ENCODE measurements at places on chromosomes 7 and 10.

DNA sequence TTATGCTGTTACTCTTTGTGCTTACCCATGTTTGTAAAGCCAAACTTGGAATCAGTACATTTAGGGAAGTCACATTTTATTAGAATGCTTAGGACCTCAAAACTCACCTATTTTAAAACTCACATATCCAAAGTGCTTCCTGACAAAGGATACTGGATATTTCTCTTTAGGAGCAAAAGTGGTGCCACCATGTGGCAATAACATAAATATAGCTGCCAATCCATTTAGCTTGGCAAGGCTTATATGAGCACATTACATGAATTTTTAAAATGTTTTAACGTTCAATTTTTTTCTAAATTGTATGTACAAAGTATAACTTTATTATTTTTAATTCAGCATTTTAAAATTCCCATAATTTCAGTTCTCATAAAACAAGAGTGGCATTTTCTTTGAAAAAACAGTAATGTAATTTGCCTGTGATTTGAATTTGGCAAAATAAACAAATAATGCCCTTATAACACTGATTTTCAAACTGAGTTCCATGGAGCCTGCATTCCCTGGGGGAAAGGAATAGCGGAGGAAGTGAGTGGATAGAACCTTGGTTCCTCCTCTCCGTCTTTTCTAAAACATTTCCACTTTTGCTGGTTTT lies 75.4 kb downstream of the HDAC9 start:
- DNase-seq, result no peak

- DNase-seq, result no peak
Observed at GRCh38 chr10:113441220-113441619, 111.6 kb upstream of the HABP2 start.

GRCh38 chr7:67484244-67484751 lies 487.7 kb downstream of the TYW1 start:
- DNase-seq, result no peak

- DNase-seq, result no peak
Observed at GRCh38 chr7:131364767-131365344, 37.2 kb downstream of the MKLN1 start.

- no peak for DNase-seq
Observed at GRCh38 chr10:43086321-43086942, 9.6 kb downstream of the RET start.

DNA sequence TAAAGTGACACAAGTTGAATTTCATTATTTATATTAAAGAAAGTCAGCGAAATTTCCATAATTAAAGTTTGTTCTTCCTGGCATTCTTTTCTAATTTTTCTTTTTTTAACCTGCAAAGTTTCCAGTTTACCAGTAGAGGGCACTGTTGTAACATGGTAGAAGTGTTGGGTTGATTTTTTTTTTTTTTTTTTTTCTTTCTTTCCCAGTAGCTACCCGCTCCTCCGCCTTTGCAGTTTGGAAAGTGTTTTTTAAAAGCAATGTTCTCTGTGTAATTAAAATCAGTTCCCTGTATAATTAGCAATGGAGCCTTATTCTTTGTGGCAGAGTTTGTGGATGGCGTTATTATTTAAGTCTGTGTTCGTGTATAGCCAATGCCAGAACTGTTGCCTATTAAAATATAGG lies 53.7 kb downstream of the TAF3 start:
- DNase-seq, result no peak

GRCh38 chr10:110392868-110393740 lies 88.4 kb upstream of the SMNDC1 start:
- no peak for DNase-seq

DNA sequence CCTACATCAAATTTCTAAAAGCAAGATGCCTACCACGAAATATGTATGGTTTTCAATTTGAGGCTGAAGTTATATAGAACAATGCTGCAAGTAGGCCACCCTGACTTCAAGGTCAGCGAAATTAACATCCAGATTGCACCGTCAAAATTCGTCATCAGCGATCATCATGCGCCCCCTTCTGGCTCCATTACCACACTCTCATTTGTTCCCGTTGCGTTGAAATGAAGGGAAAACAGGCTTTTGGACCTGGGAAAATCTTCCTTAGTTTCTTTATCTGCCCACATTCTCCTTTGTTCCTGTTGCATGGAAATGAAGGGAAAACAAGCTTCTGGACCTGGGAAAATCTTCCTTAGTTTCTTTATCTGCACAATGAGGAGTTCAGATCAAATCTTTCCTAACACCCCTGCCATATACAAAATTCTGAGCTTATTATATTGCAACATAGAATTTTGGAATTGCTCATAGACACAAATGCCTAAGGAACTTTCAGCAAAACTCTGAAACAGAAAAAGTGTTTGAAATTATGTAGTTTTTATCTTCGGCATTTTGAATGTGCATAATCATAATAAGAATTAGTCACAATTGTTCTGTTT lies 98.2 kb upstream of the PRKCQ start:
- peak; percentile 27 for DNase-seq

GRCh38 chr7:35754741-35755140 lies 46.1 kb upstream of the SEPTIN7 start:
- no peak for DNase-seq

DNA sequence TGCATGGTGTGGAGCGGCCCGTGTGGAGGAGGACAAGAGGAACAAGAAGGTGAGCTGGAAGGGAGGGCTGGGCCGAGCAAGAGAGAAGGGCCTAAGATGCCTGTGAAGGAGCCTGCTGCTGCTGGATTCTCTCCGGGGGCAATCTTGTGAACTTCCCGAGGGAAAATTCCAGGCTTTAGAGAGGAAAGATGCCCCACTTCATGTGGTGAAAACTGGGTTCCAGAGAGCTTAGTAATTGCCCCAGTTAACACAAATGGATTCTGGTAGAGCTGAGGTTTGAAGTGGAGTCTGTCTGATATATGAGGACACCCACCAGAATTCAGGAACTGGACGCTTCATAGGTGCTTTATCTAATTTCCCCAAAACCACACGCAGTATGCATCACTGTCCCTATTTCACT lies 114.1 kb upstream of the ZMIZ1 start:
- no peak for DNase-seq

- no peak for DNase-seq
Observed at GRCh38 chr7:20543500-20543899, 72.0 kb upstream of the ABCB5 start.

- no peak for DNase-seq
Observed at GRCh38 chr10:116029826-116030225, 243.2 kb downstream of the GFRA1 start.

- DNase-seq, result no peak
Observed at GRCh38 chr7:31373337-31374289, 33.1 kb upstream of the NEUROD6 start.

DNA sequence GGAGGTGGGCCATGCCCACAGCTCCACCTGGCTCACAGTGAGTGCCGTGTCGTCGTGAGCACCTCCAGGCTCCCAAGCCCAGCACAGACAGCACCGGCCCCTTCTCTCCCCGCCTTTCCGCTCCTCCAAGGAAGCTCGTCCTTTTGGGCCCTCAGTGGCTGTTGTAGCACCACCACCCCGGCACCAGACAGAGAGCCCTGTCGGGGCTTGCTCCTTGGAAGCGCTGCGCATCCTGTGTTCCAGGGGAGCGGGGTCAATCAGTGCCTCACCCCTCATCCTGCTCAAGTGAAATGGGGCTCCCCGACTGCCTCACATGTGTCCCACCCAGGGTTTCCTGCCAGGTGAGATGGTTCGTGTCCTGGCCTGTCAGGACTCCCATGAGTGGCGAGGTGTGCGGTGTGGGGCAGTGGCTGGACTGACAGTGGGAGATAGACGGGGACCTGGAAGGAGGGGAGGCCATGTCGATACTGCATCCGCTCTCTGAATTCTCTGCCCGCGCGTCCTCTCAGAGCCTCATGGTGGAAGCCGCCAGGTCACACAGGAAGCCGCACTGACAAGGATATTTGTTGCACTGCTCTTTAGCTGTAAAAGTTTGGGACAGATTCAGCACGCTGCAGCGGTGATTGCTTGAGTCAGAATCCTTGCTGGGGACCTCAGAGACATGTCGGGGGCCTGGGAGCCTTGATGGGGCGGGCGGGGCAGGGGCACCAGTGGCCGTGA lies 107.1 kb downstream of the INPP5A start:
- DNase-seq, result no peak

DNA sequence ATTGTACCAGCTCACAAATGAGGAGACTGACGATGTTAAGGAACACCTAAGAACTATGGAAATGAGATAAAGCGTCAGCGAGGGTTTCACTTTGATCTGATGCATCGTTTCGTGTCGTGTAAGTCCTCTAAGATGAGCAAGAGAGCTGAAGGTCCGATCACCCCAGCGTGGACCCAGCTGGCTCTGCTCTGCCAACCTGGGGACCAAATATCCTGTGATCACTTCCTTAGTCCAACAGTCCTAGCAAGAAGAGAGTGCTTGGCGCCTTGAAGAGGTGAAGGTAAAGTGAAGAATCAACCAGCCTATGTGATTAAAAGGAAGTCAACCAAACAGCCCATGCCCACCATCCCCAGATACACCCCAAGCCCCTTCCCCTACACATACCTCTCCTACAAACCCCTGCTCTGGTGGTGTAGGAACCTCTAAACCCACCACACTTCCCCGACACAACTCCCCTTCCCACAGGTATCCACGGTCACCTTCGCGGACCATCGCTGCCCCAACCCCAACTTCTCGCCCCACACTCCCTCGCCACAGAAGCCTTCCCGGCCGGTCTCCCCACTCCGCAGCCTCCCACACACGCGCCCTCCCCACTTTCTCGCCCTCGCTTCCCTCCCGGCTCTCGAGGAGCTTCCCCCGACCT lies 722 bp downstream of the UPF2 start:
- DNase-seq, result no peak

DNA sequence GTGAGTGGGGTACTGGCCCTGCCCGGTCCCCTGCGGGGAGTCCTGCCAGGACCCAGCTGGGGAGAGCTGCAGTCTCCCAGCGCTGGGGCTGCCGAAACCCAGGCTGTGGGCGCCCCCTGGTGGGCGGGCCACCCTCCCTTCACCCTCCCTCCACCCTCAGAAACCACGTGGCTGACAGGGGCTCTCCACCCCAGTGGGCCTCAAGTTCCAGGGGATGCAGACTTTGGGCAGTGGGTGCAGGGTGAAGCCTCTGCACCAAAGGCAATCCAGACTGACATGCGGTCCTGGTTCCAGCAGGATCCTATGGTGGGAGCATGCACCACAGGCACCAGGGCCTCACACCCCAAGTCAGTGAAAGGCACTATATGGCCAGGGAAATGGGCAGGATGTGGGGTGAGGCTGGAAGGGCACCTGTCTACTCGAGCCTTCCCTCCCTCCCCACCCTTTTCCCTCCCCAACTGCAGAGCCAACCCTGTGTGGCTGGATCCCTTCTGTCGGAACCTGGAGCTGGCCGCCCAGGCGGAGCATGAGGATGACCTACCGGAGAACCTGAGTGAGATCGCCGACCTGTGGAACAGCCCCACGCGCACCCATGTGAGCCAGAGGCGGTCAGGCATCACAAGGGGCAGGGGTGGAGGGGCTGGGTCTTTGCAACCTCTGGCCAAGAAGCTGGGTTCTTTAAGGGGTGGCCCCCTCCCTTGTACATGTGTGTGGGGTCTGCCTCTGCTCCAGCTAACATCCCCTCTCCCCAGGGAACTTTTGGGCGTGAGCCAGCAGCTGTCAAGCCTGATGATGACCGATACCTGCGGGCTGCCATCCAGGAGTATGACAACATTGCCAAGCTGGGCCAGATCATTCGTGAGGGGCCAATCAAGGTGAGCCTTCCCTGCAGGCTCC lies 38.8 kb downstream of the PSAP start:
- DNase-seq, result peak; percentile 66

GRCh38 chr10:95544783-95545500 lies 16.2 kb downstream of the SORBS1 start:
- DNase-seq, result no peak

DNA sequence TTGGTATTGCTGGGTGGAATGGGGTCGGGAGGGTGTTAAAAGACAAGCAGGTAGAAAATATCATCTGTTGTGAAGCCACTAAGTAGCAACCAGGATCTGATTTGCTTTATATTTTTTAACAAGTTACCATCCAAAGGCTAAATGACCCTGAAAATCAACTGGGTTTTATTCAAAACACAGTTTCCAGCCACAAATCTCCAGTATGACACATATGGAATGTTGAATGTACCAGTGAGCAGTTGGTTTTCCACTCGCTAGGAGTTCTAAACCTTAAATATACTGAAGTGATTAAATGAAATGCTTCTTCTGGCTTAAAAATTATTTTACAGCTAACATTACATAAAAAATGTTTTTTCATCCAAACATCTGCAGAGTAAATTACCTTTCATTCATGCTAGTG lies 112.5 kb downstream of the PDE1C start:
- no peak for DNase-seq

GRCh38 chr7:1645071-1645409 lies 25.0 kb upstream of the ELFN1 start:
- no peak for DNase-seq

DNA sequence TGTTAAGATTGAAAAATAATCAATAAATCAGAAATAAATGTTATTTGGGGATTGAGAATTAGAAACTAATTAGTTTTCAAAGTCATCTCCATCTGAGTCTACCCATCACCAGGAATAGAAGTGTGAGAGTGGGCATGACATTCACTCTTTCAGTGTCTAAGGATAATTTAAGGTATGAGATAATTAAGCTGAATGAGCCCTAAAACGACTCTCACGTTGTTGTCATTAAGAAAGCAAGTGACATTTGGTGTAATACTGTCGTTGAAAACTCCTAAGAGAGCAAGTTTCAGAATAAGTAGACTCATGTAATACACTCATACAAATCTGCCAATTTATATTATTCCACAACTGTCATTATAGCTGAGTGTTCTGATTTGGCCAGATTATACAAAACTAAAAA lies 7.1 kb downstream of the AGMO start:
- DNase-seq, result no peak

- DNase-seq, result no peak
Observed at GRCh38 chr10:89867964-89868363, 166.6 kb downstream of the KIF20B start.

DNA sequence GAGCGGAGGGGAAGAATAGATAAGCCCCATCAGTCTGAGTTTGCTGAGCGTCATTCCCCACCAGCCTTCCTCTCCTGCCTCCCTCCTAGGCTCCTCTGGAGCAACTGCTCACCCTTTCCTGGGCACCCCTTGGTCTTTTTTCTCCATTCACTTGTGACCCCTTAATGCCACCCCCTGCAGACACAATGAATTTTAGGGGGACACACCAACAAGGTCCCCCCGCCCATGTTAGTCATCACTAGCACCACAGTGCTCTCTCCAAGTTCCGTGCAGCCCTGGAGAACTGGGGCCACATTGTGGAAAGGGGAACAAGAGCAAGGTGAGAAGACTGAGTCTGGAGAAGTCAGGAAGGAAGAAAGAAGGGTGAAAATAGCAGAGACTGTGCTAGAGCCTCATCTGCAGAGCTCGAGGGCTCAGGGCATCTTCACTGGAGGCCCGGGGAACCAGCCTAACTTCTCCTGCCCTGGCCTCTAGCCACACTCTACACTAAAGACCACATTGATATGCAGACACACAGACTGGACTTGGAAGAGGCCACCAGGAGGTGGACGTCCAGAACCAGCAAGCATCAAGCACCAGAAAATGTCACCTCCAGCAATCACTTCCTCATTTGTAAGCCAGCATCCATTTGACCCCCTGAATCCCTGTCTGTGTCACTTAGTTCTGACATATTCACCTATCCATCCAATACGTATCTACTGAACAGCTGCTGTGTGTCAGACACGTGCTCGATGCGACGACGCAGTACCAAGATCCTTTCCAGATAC lies 17.5 kb downstream of the RGR start:
- DNase-seq, result no peak
